ENCODE measurements at places on chromosomes 6 and 20. TPM values are rescaled to one million over a fixed set of nuclear protein-coding genes. Genes with fewer than 3 reads are reported as not detected.

The BFSP1 gene
- 2.9 TPM for total RNA-seq

The AK9 gene
- total RNA-seq: 4.6 TPM

The CLPSL1 gene
- not detected for total RNA-seq

The SFTA2 gene
- not detected for total RNA-seq

The FILIP1 gene
- total RNA-seq: 10.5 TPM

The MCM3 gene
- total RNA-seq: 123 TPM

The CLVS2 gene
- not detected for total RNA-seq

- DNase-seq: no peak
These were observed 13.8 kb downstream of the UCKL1 start for GRCh38 chr20:63942250-63942951.

- DNase-seq: no peak
These were observed 77.0 kb upstream of the SGK1 start for GRCh38 chr6:134394905-134395304.

- DNase-seq: no peak
These were observed 100.3 kb downstream of the ARHGAP18 start for GRCh38 chr6:129609635-129610034.

GRCh38 chr20:30811885-30812671 is 445.4 kb upstream of the DEFB115 start:
- DNase-seq: no peak

DNA sequence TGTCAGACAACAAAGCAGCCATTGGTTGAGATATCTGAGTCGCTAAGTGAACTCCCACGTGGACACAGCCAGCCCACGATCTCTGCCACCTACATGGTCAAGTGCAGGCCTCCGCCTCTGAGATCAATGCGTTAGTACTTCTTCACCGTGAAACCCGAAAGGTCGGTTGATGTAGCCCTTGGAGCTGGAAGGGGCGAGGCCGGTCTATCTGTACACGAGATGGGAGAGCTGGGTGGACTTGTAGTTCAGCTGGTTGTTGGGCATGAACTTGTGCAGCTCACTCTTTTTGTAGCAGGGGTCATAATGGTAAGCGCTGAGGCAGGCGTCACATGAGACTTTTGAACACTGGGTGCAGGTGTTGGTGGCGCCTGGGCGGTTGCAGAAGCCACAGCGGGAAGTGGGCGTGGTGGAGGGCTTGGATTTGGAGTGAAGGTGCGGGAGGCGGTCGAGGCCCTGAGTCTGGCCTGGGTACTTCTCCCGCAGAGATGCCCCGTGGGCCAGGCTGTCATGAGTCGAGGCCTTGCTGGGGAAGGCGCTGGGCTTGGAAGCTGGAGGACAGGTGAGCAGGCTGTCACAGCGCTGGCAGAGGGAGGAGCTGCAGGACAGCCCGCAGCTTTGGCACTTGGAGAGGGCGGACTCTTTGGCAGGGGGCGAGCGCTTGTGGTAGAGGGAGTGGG is 9.8 kb downstream of the SPATA2 start:
- no peak for DNase-seq

- no peak for DNase-seq
These were observed 21.2 kb upstream of the ABT1 start for GRCh38 chr6:26575494-26575939.

- DNase-seq: no peak
These were observed at the start of gene SPTLC3 for GRCh38 chr20:13008761-13009681. SPTLC3 (plus strand) TSS chr20:13008972; CDS start chr20:13009268, 296 bp downstream.

DNA sequence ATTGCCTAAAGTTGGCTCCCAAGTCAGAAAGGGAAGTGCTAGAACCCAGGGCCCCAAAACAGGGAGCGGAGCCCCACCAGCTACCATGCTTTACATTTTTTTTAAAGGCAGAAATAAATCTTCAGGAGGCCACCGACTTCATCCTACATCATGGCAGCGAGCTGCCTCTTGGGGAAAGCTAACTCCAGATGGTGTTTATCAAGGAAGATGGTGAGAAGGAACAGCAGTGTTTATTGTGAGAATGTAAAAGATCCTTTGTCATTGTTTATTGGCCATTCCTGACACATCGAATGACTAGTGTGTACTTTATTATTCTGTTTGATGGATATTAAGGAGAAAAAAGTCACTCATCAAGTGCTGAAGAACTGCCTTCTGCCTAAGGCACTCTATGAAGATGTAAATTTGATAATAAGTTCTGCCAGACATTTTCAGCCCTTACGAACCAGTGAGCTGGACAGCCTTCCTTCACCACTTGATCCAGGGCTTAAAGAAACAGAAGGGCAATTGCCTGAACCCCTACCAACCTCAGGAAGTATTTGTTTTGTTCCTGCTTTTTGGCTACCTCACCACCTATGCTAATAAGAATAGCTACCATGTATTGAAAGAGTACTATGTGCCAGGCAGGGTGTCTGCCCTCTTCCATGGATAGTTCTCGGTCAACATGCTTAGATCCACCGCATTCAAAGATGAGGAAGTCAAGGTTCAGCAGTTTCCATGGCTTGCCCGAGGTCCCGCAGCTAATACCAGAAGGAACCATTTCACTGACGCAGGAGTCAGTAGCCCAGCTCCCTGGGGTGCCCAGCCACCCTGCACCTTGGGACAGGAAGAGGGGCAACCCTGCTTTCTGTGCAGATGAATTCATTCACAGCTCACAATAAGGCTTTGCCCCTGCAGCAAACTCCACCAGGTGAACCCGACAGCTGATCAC is 194.7 kb upstream of the RREB1 start:
- DNase-seq: no peak

DNA sequence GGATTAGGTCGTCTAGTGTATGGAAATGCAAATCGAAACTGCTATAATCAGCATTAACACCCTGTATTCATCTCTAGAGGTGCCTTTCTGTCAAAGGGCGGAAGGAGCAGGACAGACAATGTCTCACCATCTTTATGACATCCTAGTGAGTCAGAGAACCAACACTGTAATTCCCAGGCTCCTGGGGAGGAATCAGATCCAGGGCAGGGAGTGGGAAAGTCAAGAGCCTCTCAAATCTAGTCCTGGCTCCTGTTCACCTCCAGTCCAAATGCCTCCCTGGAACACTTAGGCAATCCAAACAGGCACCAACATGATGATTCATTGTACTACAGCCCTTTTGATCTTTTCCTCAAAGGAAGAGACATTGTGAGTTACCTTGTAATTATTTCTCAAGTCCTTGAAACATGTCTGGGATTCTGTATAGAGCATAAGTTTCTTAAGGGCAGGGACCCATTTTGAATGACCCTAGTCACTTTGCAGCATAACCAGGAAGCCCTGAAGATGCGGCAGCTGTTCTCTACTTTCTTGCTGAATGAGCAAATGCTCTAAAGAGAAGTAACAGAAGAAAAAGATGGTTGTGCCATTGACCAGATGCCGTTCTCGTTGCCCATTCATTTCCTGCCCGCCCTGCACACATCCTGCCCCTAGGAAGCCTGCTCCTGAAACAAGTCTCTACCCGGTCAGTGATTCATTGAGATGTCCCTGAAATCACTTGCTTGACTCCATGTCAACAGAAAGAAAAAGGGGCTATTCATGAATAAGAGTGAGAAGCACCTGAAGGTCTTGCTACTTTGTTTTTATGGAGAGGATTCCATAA is 112.8 kb upstream of the JARID2 start:
- DNase-seq: no peak

- no peak for DNase-seq
These were observed 417.7 kb upstream of the JARID2 start for GRCh38 chr6:14828201-14828611.

GRCh38 chr20:64244870-64245603 is 10.5 kb upstream of the PCMTD2 start:
- DNase-seq: no peak

GRCh38 chr6:126541806-126542491 is 202.0 kb downstream of the CENPW start:
- no peak for DNase-seq

- no peak for DNase-seq
These were observed 7.5 kb downstream of the RFX6 start for GRCh38 chr6:116884530-116884929.

DNA sequence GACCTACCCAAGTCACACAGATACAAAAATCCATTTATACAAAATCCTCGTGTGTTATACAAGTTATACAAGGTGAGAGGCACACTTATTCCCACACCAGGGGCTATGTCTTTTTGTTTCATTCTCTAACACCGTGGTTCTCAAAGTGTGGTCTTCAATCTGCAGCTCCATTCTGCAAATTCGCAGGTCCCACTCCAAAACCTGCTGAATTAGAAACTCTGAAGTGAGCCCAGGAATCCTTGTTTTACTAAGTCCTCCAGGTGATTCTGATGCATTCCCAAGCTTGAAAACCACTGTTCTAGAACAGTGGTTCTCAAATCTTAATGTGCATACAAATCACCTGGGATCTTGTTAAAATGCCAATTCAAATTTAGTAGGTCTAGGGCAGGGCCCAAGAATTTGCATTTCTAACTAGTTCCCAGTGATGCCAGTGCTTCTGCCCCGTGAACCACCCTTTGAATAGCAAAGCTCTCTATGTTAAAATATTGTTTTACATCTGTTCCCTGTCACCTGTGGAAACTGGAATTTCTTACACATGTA is 35.1 kb downstream of the LRFN2 start:
- DNase-seq: no peak

GRCh38 chr20:41234546-41234945 is 83.0 kb downstream of the ZHX3 start:
- DNase-seq: no peak

Data from pulmonary artery endothelial cell (primary cell).